ENCODE measurements at places on chromosomes 2 and 18.

DNA sequence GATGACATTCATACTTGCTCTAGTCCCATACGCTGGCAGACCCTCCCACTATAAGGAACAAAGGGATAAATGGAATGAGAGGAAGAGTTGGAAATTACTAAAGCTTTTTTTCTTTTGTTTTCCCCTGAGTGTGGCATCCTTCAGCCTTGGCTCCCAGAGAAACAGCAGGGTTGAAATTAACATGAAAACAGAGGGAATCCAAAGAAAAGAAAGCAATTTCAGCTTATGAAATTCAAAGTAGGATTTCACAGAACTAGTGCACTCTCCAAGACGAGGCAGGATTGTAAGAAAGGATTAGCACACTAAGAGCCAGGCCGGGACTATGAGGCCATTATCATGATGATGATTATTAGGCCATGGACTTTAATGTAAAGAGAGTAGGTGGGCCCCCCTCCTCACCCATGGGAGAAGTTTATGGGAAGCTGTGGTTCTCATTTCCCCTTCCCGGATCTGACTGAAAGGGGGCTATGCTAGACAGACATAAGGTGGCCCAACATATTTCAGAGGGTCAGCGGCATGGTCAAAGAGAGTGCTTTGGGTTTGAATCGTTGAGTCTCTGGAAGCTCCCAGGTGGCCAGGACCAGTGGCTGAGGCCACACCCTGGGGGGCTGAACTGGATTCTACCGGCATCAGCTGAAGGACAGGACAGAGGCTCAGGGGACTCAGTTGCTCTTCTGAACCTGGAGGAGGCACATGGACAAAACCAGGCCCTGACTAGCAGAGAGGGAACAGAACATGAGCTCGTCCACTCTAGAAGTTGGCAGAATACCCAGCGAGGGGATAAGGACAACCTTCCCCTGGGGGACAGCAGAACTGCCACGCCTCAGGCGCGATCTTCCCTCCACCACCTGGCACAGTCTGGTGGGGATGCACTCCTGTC, 100.1 kb upstream of the ARL4C start:
- DNase-seq = no peak

DNA sequence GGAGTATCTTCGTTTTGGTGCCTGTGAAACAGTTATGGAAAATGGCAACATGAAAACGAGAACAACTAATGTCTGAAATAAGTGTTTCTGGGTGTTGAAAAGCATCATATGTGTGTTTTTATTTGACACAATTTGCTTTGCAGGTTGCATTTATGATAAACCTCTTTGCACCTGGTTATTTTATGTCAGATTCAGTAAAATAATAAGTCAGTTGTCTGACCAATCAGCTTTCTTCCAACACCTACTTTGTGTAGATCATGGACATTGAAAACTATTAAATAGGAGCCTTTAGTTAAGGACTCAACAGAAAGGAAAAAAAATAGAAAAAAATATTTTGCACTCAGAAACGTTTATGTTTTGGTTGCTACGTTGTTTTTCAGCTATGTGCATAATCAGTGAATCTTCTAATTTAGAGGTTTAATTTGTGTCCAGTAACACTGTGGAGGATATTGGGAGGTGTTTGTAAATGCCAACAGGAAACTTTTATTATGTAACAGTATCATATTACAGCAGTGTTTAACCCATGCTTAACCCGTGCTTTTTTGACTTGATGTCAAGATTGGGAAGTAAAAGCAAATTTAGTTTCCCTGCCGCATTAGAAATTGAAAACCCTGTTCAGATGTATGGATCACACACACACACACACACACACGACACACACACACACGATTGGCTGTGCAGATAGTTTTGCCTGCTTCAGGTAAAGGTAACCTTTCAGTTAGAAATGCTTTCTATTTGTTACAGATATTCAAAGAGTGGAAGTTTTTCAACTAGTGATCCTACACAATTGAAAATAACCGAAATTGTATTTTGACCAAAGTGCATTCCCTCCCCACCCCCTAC, 2.6 kb downstream of the PKP4 start:
- DNase-seq = peak; percentile 13

GRCh38 chr18:76988827-76989646, 143.5 kb downstream of the MBP start:
- no peak for DNase-seq

- DNase-seq = no peak
These were observed 203.3 kb downstream of the FAM210A start for GRCh38 chr18:13522861-13523660.

- no peak for DNase-seq
These were observed 10.6 kb upstream of the ZNF516 start for GRCh38 chr18:76505614-76506013.

- no peak for DNase-seq
These were observed 81.8 kb downstream of the INO80D start for GRCh38 chr2:206004004-206004693.

DNA sequence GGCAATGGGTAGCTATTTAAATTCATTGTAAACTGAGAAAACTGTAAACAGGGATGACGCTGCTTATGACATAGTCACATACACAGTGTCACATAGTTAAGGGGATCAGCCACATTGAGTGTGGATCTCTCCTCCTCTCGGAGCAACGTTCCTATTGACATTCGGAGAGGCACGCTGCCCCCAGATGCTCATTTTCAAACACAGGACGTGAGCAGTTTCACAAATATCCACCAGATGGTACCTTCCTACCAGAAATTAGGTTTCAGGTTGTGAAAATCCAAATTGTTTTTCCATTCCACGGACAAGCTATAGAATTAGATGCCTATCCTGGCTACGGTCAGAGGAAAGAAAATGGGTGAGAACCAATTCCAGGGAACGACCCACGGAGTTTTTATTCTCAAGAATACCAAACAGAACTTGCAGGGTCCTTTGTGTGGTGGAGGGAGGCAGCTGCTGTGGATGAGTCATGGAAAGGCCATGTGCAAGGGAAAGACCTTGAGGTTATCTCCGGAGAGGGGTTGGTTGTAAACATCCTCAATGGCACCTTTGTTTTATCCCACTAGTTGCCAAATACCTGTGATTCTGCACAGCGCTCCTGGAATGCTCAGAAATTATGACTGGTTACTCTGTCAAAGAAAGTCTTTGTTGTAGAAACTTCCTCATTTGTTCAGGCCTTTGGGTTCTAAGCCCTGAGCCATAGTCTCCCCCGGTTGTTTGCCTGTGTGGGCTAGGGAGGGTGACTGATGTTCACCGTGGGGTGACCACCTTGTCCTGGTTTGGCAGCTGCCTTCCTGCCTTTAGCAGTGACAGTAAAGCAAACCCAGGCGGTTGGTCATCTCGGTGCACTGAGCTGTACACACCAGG, 88.0 kb downstream of the ACTR3 start:
- DNase-seq = peak; percentile 86

GRCh38 chr2:25635797-25636196, 37.6 kb downstream of the DTNB start:
- no peak for DNase-seq

- DNase-seq = no peak
These were observed 501.6 kb upstream of the GCFC2 start for GRCh38 chr2:76211991-76212985.

GRCh38 chr18:38460657-38461056, 895.1 kb upstream of the CELF4 start:
- no peak for DNase-seq

GRCh38 chr2:238716585-238716984, 131.3 kb upstream of the TWIST2 start:
- no peak for DNase-seq

DNA sequence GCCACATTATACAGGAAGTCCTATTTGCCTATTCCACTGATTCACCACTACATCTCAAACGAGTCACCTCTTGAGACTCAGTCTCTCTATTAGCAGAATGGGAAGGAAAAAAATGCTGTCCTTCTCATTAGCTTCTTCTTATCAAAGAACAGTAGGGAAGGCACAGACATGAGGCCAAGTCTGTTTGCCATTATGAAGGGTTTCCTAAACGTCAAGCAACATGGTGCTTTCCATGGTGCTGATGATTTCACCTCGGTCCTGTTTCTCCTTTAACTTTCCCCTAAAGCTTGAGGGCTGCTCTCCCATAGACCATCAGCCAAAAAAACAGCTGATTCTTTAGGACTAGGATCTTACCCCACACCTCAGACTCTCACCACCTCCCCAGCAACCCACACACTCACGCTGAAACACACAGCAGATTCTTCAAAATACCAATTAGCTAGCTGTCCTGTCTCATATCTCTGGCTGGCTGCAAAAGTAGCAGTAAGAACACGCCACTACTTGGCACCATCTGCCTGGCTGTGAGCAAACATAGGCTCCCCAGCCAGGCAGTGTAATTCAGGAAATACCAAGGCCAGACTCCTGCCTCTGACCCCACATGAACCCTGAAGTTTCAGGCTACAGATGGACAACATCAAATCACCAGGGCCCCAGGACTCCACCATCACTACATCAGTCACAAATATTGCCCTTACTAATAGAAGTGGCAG, 30.5 kb downstream of the GALNT14 start:
- peak; percentile 42 for DNase-seq

DNA sequence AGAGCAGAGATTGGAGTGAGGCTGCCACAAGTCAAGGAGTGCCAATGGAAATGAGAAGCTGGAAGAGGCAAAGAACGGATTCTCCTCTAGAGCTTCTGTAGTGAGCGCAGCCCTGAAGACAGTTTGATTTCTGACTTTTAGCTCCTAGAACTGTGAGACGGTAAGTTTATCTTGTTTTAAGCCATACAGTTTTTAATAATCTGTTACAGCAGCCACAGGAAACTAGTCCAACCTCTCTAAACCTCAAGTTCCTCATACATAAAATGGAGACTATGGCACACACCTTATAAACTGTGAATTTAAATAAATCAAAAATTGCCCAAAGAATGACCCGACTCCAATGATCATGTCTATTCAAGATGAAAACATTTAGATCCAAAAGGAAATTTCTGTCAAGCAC, 596.5 kb downstream of the BCL11A start:
- no peak for DNase-seq

DNA sequence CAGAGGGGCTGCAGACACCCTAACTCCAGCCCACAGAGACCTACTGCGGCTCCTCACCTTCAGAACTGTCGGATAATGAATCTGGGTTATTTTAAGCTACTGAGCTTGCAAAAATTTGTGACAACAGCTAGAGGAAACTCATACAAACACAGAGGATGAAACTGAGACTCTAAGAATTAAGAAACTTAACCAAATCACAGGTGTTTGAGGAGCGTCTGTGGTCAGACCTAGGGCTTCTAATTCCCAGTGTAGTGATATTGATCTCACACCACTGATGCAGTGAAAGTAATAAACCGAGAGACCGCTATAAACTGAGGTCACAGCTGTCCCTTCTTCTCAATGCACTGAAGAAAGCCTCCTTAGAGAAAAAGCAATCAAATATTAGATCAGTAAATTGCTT, 110.1 kb downstream of the RGPD3 start:
- no peak for DNase-seq

- no peak for DNase-seq
These were observed 5.4 kb downstream of the KHK start for GRCh38 chr2:27091746-27092695.

DNA sequence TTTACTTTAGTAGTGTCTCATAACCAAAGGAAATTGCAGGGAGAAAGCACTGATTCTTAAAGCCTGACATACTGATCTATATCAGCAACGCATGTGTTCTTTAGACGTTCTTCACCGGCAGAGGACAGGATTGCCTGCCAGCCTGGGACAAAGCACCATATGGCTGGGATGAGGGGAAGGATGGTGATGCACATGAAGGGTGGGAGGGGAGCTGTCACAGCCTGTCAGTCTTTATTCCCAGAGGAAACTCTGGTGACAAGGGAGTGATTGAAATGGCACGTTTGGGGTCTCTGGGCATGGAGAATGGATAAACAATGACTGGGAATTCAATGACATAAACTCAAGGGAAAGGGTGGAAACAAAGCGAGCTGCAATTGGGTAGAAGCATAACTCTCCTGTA, 808.1 kb downstream of the DCC start:
- DNase-seq = no peak

DNA sequence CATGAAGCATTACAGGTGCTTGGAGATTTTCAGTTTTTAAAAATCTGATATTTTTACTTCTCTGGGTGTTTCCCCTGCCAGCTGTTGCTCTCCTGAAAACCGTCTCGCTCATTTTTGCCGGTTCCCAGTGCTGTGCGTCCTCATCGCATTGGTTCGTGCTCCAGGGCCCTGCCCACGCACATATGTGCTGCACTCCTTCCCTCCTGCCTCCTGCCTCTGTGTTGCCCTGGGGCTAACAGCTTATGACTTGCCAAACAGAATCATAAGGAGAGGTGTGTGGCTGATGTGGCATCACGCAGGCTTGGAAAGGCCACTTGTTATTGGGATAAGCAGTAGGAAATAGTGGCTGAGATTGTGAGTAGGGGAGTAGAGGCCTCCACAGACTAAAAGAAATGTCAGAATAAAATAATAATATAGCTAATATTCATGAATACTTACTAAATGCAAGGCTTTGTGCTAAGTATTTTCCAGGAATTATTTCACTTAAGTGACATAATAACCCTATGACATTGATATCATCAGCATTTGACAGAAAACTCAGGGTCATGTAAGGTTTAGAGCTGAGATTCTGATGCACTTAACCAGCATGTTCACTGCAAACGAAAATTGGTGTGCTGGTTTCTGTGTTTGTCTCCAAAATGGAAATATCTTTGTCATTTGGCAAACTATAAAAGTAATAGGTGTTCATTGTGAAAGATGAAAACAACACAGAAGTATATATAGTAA, 53.5 kb downstream of the SLC4A1AP start:
- DNase-seq = no peak

DNA sequence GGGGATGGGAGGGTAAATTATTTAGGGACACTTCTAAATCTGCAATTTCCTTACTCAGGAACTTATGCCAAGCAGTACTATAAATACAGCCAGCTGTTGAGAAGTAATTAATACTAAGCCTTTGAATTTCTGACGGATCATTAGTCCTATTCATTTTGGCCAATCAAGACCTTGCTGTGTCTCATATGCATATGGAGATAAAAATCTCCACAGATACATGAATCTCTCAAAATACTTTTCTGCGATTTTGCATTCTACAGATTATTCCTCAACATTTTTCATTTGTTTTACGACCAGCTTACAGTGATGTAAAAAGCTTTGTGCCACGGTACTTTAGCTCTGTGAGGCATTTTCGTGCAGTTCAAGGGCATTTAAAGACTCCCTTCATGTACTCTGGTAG, 16.7 kb downstream of the LANCL1 start:
- no peak for DNase-seq

- DNase-seq = peak; percentile 78
These were observed 4.9 kb upstream of the TMEM200C start for GRCh38 chr18:5900262-5900661.
